Parietal lobe (tissue), 2 donors: ENCODE measurements at places on chromosomes 5 and 9. TPM values are rescaled to one million over a fixed set of nuclear protein-coding genes. Genes with fewer than 3 reads are reported as not detected.

The RORB gene
- total RNA-seq: 55.7 TPM

The MRPS2 gene
- total RNA-seq: 16.0 TPM

The FCN1 gene
- 0.31 TPM for total RNA-seq

The PCDHGA12 gene
- 26.9 TPM for total RNA-seq

The CHSY3 gene
- 26.6 TPM for total RNA-seq

The SPINK6 gene
- not detected for total RNA-seq

The ADRB2 gene
- total RNA-seq: 0.94 TPM

The SPATA31A7 gene
- not detected for total RNA-seq

The SPINK13 gene
- not detected for total RNA-seq

The SPEF2 gene
- total RNA-seq: 22.5 TPM

The ROPN1L gene
- total RNA-seq: 2.2 TPM

The DAPK1 gene
- total RNA-seq: 187 TPM

The TPPP gene
- total RNA-seq: 22.2 TPM

The THBS4 gene
- total RNA-seq: 3.4 TPM

The C1QTNF2 gene
- 3.4 TPM for total RNA-seq

The PLEKHG4B gene
- total RNA-seq: 9.1 TPM

The F2RL1 gene
- 0.94 TPM for total RNA-seq

The MRNIP gene
- 67.6 TPM for total RNA-seq

The GRIA1 gene
- 356 TPM for total RNA-seq

The GABRA1 gene
- 17.2 TPM for total RNA-seq

The SLC34A1 gene
- not detected for total RNA-seq

The SELENOP gene
- total RNA-seq: 24.4 TPM

The ANKDD1B gene
- total RNA-seq: 1.3 TPM

The PCDHA6 gene
- total RNA-seq: 46.3 TPM

The DNAJB5 gene
- 47.9 TPM for total RNA-seq

The HTR1A gene
- 18.5 TPM for total RNA-seq

The FOXD4L4 gene
- total RNA-seq: 1.6 TPM

The MELK gene
- total RNA-seq: 5.0 TPM

The ELAVL2 gene
- total RNA-seq: 208 TPM

The NUP214 gene
- total RNA-seq: 46.0 TPM

The FAM120AOS gene
- total RNA-seq: 36.6 TPM

The PCAT7 gene
- total RNA-seq: not detected

The PCDHGB6 gene
- total RNA-seq: 35.4 TPM

The FBLL1 gene
- total RNA-seq: 37.6 TPM

The PRUNE2 gene
- total RNA-seq: 29.1 TPM

The ADAMTSL1 gene
- total RNA-seq: 44.1 TPM
